ENCODE measurements at places on chromosomes 4 and X.

GRCh38 chrX:11189097-11189496 is 78.0 kb downstream of the HCCS start:
- no peak for DNase-seq

GRCh38 chrX:35711281-35711680 is 86.9 kb upstream of the MAGEB16 start:
- DNase-seq = peak; percentile 5

DNA sequence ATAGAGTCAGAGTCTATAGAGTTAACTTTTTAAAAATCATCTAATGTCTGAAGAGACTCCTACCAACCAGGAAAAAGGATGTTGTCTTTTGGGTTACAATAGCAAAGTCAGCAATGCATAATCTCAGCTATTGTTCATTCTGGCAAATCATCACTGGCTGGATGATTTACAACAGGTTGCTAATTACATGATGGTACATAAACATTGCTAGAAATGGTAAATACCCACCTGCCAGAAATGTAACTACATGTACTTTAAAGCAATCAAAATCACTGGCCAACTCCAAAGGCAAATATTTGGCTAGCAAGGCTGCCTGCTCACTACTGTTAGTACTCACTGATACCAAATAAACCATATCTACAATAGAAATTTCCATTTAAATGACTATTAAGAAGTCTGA is 91.1 kb downstream of the PPP3CA start:
- no peak for DNase-seq

GRCh38 chr4:180207921-180208320 is 2035.3 kb upstream of the TENM3 start:
- DNase-seq = no peak

DNA sequence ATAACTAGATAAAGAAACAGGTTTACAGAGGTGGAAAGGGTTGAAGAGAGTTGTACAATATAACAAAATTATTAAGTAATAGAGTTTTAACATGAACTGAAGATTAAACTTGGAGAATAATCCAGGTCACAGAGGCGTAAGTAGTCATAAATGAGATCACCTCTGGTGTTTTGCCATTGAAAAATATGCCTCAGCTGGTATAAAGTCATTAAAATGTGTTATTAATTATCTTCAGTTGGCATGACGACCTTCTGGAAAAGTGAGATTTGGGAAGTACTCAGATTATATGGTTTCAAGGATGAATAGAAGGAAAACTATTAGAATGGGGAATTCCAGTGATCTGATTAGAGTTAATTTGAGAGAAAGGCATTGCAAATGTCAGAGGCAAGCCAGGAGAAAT is 237.5 kb upstream of the ANXA10 start:
- DNase-seq = no peak

- DNase-seq = no peak
These were observed 31.8 kb downstream of the CHIC2 start for GRCh38 chr4:54032558-54033135.

DNA sequence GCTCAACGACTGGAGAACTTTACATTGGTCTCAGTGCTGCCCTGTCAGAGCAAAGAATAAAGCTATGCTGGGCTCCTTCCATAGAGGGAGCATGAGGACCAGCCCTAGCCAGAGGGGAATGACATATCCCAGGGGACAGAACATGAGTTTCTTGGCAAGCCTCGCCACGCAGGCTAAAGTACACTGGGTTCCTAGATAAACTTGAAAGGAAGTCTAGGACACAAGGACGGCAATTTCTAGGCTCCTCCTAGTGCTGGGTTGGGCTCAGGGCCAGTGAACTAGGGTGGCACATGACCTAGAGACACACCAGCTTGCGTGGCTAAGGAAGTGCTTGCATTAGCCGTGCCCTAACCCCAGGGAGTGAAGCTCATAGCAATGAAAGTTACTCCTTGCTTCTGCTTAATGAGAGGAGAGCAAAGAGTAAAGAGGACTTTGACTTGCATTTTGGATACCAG is 141.0 kb downstream of the MAB21L2 start:
- DNase-seq = peak; percentile 85

DNA sequence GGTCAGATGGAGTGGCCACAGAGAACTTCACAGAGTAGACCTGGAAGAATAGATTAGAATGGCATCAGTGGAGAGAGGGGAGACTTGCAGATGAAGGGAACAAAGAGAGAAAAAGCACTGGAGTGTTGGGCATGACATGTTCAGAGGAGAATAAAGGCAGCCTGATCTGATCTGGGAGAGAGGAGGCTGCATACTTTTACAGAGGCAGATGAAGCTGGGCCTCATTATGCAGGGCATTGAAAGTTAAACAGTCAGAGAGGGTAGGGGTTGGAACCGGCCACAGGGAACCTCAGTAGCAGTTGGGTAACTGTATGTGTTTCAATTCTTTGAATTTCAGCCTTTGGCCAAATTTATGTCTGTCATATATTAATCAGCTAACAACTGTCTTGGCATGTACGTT is 61.2 kb downstream of the SH3BGRL start:
- DNase-seq = no peak

- DNase-seq = peak; percentile 61
These were observed 1026.9 kb upstream of the SLIT2 start for GRCh38 chr4:19224820-19225219.

DNA sequence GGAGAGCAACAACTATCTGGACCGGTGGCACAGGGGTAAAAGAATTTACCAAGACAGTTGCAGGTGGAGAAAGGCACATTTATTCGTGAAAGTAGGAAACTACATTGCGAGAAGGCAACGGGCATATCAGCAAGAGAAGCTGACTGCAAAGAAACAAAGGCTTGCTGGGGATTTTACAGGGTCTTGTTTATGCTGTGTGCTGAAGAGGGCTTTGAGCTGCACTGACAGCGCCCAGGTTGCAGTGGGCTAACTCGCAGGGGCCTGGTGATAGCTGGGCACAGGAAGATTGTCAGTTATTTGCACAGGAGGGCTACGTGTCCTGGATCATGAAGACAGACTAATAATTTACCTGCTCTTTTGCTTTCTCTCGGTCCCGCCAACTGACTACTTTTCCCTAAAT is 10.7 kb downstream of the TLR3 start:
- no peak for DNase-seq

DNA sequence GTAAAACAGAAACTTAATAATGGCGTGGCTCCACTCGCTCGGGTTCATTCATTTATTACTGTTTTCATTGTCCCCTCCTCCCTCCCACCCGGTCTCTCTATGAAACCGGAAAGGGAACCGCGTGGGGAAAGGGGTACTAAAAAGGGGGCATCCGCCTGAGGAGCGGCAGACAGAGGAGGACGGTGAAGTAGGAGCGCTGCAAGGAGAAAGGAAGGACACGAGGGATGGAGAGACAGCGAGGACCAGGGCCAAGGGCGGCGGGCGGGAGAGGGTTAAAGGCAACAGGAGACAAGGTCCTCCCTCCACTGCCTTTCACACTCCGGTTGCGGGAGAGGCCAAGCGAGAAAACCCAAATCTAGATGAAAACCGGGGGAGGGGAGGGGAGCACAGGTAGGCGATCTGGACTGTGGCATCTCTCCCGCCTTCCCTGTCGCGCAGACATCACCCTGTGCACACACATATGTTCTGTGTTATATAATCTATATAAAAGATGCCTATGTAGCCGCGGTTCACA is 829 bp downstream of the ELOVL6 start:
- DNase-seq = peak; percentile 42

DNA sequence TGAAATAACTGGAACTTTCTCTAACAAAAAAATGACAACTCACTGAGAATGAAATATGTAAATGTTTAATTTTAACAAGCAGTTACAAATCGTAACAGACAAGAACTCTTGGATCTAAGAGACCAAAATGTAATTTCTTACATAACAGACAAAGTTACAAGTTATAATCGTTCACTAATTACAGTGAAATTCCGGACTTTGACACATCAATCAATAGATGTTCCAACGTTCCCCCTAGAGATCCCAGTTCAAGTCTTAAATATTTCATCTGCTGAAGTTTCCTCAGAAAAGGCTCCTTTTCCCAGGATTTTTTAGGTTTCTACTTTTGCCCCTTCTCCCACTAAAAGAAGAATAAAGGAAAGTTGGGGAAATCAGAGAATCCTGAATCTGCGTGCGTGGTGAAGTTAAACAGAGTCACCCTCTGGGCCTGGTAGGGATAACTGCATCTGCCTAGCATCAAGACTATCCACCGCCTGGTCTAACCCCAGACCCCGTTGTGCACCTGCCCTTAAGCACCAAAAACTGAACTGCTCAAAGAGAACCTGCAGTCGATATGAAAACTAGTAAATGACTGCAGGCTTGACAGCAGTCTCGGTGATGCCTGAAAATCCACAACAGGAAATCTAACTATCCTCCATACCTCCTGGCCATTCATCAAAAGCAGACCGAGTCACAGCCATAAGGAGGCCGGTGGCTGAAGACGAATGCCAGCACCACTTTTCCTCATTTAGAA is 2.3 kb downstream of the IRF2 start:
- DNase-seq = peak; percentile 20

- peak; percentile 87 for DNase-seq
These were observed 139.5 kb upstream of the NOCT start for GRCh38 chr4:138875891-138876608.

DNA sequence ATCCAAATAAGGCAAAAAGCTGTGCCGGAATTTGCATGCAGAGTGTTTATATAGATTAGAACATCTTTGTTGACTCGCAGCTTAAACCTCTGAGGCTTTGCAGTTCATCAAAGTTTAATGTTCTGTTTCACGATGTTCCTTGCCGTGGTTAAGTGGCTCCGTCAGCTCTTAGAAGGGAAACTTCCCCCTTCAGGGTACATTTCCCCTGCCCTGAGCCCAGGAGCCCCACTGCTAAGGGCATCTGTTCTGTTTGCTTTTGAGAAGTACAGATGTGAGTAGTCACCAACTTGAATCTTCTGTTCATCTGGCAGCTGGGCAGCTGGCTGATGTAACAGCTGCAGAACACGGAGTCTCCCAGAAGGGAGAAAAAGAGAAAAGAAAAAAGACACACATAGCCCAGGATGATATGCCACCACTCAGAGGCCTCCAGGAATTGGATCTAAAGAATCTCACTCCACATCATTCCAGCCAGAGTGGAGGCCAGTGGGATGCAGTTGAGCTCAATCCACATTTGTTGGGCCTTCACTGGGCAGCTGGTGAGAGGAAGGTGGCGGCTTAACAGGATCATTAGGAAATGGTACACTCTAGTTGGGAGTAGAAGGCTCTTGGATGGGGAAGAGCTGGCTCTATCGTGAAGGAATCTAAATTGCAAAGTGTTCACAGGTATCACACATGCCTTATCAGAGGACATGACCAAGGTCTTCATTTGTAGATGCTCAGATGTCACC is 178.7 kb upstream of the RBPJ start:
- peak; percentile 25 for DNase-seq

DNA sequence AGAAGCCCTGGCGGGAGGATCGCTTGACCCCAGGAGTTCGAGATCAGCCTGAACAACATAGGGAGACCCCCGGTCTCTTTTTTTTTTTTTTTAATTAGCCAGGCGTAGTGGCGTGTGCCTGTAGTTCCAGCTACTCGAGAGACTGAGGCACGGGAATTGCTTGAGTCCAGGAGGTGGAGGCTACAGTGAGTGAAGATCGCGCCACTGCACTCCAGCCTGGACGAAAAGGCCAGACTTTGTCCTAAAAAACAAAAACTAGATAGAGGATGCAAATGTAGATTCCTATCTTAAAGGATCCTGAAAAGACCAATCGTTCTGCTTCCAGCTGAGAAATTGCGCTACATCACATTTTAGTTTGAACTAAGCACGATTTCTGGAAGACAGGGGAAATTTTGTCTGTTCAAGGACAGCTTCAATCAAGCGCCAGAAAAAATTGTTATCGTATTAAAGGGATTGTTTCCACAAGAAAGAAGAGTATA is 627 bp upstream of the HSD17B11 start:
- DNase-seq = no peak

DNA sequence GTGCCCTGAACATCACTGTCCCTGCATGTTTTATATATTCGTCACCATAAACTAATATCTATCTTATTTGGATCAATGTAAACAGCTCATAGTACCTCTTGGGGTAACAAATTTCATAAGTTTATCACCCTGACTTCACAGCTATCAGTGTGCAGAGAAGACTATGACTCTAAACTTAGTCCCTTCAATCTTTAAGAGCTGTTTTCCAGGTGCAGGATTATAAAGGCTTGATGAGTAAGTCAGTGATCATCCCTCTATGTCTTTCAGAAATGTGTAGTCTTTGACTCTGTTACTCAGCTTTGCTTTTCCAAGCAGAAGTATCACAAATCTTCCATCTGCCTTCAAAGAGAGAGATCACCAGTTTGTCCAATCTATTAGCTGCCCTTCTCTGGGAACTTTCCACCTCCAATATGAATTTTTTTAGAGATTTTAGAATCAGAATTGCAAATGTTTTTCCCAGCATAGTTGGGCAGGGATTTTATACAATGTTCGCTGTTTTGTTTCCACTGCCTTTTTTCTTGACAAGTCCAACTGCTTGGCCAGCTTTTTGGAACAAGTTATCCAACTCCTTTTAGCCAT is 45.1 kb upstream of the TSPAN7 start:
- no peak for DNase-seq

DNA sequence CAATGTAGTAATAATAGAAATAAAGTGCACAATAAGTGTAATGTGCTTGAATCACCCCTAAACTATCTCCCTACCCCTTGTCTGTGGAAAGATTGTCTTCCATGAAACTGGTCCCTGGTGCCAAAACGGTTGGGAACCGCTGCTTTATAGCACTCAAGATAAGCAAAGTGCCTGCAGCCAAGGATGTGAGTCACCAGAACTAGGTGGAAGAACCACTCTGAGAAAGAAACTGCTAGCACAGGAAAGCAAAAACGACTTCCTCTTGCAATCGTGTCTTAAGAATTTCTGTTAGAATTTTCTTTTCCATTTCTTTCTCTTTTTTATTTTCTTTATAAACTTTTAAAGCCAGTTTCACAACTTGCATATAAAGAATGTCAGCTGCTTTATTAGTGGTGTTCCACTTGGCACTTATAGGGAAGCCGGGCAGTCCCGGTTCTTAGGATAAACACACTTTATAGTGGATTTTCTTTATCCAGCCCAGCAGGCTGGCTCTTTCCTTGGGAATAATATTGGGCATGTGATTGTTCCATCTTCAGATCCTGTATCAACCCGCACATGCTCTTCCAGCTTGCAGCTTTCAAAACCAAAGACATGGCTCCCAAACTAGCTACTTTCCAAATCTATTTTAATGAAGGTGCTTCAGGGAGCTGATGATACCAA is 32.3 kb upstream of the CXCL8 start:
- peak; percentile 93 for DNase-seq

DNA sequence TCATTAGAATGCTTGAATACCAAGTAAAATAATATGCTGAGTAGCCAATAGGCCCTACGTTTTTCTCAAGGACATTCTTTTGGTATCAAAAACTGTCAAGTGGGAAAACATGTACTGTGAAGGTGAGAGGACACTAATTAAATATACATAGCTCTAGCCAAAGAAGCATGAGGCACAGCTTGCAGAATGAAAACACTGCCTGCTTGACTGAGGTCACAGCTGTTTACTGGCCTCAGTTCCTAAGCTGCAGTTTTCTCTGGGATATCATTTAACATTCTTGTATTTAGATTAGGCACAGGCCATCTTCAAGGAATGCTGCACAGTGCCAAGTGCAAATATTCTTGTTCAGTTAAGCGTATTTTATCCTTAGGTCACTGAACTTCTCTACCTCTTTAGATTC is 78.6 kb downstream of the NAP1L3 start:
- DNase-seq = no peak

- DNase-seq = no peak
These were observed 7.1 kb downstream of the PF4V1 start for GRCh38 chr4:73860181-73860580.
